ENCODE measurements at places on chromosomes 6 and 20.

GRCh38 chr20:57781901-57782300 is 72.1 kb upstream of the PMEPA1 start:
- DNase-seq, result no peak

- DNase-seq, result peak; percentile 65
Observed at GRCh38 chr6:52514514-52514913, 62.3 kb downstream of the TRAM2 start.

DNA sequence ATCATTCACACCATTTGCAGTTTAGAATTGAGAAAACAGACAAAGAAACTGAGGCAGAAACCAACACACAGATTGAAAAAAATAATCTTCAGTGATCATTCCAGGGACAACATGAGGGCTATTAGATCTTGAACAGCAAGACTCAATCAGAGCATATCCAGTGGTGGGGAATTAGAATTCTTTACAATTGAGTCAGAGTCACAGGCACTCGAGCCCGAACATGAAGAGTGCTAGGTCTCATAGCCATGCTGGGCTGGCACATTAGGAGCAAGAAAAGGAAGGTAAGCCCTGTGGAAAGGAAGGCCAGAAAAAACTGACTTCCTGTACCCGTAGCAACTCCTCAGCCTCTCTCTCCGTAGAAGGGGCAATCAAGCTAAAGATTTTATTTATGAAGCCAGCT is 419.9 kb downstream of the HAO1 start:
- no peak for DNase-seq

- no peak for DNase-seq
Observed at GRCh38 chr6:100452998-100453397, 11.7 kb downstream of the SIM1 start.

GRCh38 chr6:113997116-113997515 is 26.2 kb upstream of the HDAC2 start:
- peak; percentile 90 for DNase-seq

- DNase-seq, result no peak
Observed at GRCh38 chr6:45073771-45074170, 254.4 kb upstream of the RUNX2 start.

GRCh38 chr20:51532577-51533191 is 9.8 kb downstream of the NFATC2 start:
- peak; percentile 54 for DNase-seq

- no peak for DNase-seq
Observed at GRCh38 chr20:3509064-3509463, 38.2 kb downstream of the ATRN start.

DNA sequence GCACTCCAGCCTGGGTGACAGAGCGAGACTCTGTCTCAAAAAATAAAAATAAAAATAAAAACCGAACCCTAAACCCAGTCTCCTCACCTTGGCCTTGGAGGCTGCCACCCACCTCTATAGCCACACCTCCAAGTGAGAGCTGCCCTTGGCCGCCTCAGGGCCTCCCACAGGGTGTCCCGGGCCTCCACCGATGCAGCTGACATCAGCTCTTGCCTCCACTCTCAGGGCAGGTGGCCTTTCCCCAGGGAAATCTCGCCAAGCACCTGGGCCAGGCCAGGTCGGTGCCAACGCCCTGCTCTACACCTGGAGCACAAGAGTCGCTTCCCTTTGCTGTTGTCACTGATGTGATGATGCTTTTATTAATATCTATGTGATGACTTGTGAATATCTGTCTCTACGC is 8.9 kb upstream of the MYL9 start:
- no peak for DNase-seq

GRCh38 chr20:32858701-32859372 is at the start of gene EFCAB8:
Gene EFCAB8 (plus strand): TSS chr20:32858923. CDS start chr20:32863793, 4,870 bp downstream.
- no peak for DNase-seq

Data from astrocyte (in vitro differentiated cells and primary cell).